ENCODE measurements at places on chromosomes 7 and 10.

DNA sequence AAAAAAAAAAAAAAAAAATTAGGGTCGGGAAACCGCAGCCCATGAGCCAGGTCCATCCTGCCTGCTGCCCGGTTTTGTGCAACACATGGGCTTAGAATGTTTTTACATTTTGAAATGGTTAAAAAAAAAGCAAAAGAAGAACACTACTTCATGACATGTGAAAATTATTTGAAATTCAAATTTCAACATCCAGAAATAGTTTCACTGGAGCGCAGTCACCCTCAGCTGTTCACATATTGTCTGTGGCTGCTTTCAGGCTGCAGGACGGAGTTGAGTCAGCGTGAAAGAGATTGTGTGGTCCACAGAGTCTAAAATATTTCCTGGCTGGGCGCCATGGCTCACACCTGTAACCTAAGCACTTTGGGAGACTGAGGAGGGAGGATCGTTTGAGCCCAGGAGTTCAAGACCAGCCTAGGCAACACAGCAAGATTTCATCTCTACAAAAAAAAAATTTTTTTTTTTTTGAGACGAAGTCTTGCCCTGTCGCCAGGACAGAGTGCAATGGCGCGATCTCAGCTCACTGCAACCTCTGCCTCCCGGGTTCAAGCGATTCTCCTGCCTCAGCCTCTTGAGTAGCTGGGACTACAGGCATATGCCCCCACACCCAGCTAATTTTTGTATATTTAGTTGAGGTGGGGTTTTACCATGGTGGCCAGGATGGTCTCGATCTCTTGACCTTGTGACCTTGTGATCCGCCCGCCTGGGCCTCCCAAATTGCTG, 63.9 kb upstream of the ECHDC3 start:
- peak; percentile 17 for DNase-seq

GRCh38 chr7:139118234-139118804, 8.8 kb upstream of the ZC3HAV1 start:
- no peak for DNase-seq

DNA sequence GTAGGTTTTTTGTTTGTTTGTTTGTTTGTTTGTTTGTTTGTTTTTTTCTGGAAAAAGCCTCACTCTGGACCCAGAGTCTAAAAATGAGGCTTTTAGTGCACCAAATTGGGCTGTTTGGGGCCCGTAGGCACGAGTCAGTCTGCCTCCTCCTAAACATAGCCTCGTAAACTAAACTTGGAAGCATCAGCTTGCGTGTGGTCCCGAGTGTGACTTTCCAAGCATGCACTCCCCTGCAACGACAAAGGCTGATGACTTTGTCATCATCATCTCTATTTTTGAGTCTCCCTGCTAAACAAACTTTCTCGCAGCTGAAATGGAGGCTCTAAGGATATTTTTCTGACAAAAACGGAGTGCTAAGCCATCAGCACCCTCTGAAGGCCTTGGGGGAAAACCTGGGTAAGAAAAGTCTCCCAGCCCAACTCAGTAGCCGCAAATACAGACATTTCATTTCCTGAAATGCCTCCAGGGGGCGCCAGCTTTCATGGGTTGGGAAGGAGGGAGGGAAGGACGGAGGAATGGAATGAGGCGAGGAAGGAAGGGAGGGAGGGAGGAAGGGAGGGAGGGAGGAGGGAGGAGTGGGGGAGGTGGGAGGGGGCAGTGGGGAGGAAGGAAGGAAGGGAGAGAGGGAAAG, 245.9 kb downstream of the KCNMA1 start:
- DNase-seq = peak; percentile 80

- no peak for DNase-seq
These were observed 28.2 kb upstream of the SEMA3D start for GRCh38 chr7:85215098-85215497.

DNA sequence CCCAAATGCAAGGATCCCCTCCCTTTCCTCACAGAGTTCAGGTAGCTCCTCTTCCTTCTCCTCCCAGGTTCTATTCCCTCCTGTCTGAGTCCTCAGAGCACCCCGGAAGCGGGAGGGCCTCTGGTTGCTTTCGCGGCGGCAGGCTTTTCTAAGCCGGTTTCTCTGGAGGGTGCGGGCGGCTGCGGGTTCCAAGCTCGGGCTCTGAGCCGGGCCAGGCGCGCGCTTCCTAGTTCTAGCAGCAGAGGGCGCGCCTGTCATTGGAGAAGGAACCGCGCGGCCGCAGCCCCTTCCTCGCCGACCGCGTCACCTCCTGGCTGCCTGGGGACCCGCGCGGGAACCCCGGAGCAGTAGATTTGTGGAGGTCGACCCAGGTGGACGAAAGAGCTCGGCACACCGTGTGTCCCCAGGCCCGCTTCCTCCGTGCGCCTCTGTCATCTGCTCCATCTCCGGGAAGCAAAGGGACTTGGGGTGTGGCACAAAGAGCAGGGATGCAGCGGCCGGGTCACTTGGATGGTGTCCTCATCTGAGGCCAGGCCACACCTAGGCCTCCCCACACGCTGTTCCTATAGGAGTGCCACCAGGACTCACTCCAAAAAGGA, 389.0 kb upstream of the PODXL start:
- DNase-seq = no peak

- DNase-seq = peak; percentile 71
These were observed 139.9 kb upstream of the ZNF438 start for GRCh38 chr10:31171402-31172083.

DNA sequence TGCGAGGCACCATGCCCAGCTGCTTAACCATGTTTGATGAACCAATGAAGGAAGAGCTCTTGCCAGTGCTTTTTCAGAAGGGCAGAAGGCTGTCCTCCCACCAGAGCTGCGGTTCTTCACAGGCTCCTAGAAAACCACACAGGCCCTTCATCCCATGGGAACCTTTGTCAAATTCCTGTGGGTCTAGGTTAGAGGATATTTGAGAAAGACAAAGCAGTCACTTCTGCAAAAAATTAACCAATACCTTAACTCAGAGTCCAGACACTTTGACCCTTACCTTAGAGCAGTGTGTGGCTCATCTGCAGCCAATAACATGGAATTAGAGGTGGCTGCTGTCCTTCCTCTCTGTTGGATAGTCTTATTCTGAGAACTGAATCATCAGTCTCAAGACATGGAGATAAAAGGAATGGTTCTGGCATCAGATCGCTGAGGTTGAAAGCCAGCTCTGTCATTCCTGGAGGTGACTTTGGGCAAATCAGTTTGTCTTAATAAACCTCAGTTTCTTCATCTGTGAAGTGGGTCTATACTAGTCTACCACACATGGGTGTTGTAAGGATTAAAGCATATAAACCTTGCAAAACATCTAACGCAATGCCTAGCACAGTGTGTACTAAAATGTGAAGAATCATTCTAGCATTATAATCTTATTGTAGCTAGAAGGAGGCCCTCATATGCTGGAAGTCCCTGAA, 65.1 kb upstream of the PIP4K2A start:
- no peak for DNase-seq

DNA sequence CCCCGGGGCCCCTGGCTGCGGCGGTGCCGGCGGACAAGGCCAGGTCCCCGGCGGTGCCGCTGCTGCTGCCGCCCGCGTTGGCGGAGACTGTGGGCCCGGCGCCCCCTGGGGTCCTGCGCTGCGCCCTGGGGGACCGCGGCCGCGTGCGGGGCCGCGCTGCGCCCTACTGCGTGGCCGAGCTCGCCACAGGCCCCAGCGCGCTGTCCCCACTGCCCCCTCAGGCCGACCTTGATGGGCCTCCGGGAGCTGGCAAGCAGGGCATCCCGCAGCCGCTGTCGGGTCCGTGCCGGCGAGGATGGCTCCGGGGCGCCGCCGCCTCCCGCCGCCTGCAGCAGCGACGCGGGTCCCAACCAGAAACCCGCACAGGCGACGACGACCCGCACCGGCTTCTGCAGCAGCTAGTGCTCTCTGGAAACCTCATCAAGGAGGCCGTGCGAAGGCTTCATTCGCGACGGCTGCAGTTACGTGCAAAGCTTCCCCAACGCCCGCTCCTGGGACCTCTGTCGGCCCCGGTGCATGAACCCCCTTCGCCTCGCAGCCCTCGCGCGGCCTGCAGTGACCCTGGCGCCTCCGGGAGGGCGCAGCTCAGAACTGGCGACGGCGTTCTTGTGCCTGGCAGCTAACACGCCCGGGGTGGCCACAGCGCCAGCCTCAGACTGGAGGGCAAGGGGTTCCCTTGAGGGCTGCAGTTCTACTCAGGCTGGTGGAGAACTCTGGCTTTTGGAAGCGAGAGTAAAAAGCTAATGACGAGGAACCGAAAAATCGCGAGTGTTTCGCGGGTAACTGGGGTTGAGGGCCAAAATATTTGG, 804 bp downstream of the FRAT1 start:
- DNase-seq = no peak
